ENCODE measurements at places on chromosomes 5 and 9.

- no peak for DNase-seq
Measured at GRCh38 chr9:120408680-120409258, 171.2 kb downstream of the CDK5RAP2 start.

DNA sequence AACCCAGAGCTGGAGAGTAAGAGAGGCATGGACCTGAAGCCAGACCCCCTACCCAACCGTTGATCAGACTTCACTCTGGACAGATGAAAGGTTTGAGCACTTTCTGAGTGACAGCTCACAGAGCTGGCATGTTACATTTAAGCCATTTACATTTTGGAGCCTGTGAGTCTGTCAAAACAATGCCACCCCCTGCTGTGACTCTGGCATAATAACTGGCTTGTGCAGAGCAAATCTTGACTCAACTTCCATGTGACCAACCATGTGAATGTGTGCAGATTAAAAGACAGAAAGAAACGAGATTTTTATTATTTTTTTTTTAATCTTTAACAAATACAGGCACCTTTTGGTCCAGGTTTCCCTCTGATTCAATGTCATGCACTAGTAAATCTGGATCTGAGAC lies 48.5 kb downstream of the MFAP3 start:
- peak; percentile 84 for DNase-seq

GRCh38 chr5:105506692-105507277 lies 1944.2 kb upstream of the NUDT12 start:
- DNase-seq, result peak; percentile 22

DNA sequence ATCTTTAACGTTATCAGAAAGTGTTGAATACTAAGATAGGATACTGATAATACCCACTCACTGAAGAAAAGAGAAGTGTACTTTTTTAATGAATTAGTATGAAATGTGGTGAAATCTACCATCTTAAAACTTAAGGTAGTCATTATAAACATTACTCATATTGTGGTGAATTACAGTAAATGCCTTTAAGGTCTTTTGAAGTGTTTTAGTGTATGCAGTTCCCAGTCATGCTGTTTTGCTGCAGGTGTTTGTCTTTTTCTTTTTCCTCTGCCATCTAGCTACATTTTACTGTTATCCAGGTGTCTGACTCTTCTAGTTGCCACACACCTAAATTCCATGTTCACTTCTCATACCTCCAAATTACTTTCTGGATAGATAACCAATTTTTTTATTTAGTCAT lies 72.6 kb downstream of the ERMP1 start:
- no peak for DNase-seq

GRCh38 chr5:38725371-38725865 lies 120.4 kb upstream of the OSMR start:
- DNase-seq, result no peak

- no peak for DNase-seq
Measured at GRCh38 chr5:584216-584615, 27.9 kb upstream of the CEP72 start.

DNA sequence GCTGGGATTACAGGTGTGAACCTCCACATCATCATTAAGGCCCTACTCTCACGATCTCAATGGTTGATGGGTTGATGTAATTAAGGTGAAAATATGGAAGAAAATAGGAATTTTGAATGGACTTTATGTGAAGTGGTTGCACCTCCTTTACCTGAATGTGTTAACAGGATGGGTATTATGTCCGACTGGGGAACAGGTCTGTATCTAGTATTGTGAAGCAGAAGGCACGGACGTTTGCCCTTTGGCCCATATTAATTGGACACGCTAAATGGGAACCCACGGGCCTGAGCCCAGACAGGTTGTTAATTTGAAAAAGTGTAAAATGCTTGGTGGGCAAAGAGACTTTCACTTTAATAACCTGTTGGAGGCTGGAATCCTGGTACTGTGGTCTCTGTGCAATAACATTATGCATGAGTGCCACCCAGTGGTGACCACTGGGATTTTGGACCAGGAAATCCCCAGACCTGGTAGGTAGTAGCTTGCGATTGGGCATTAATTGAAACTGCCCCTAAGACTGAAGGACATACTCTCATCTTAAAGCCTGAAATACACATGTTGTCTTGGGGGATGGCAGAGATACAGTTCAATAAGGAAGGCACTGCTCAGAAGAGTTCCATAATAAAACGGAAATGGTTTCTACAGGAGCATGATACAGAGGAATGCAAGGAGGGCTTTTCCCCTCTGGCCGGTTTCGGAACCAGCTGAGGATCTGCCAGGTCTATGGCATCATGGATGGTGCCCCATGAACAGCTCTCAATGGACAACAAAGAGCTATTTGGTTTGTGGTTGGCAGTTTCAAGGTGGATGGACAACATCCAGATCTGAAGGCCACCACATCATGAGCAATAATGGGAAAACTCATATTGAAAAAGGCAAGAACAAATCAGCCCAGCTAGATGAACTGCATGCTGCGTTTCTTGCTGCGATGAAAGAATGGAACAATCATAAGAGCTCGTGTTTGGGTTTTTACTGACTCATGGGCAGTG lies 26.2 kb upstream of the BICD2 start:
- DNase-seq, result peak; percentile 70

DNA sequence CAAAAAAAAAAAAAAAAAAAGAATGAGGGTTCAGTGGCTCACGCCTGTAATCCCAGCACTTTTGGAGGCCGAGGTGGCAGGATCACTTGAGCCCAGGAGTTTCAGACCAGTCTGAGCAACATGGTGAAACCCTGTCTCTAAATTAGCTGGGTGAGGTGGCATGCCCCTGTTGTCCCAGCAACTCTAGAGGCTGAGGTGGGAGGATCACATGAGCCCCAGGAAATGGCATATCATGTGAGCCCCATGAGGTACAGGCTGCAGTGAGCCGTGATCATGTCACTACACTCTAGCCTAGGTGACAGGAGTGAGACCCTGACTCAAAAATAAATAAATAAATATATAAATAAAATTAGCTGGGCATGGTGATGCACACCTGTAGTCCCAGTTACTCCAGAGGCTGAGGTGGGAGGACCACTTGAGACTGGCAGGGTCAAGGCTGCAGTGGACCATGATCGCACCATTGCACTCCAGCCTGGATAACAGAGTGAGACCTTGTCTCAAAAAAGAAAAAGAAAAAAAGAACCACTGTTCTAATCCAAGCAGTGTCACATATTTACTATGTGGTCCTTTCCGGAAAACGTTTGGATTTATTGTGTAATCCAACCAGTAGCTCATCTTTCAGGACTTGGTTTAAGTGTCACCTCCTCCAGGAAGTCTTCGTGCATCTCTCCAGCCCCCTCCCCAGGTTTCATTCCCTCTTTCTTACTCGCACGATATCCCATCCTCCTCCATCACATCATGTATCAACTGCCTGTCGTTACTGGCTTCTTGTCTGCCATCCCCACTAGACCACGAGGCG lies 12.3 kb upstream of the SPOUT1 start:
- no peak for DNase-seq

- no peak for DNase-seq
Measured at GRCh38 chr5:56328753-56329560, 95.8 kb upstream of the ANKRD55 start.

- no peak for DNase-seq
Measured at GRCh38 chr5:127684726-127685467, 18.3 kb upstream of the CCDC192 start.

DNA sequence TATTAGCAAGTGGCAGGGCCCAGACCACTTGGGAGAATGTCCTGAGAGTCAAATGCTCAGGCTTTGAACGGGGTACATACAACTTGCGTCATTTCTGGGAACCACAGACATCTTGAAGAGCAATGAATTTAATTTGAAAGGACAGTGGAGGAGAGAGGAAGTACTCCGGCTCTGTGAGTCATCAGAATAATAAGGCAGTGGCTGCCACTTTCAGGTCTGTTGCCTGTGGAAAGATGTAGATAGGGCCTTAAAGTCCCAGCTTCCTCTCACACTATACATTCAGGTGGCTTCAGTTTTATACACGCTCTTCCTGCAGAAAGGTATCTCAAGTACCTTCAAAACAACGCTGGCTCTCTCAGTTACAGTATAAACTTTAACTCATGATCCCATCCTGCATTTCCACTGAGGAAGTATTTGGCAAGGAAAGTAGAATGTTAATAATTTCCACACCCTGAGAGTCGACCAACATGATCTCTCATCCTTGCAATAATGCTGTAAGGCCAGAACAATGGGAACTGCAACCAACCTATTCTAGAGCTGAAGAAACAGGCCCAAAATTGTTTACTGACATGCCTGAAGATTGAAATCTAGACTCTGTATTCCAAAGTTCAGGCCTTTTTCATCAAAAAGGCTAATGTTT lies 6.8 kb upstream of the PRUNE2 start:
- peak; percentile 72 for DNase-seq

DNA sequence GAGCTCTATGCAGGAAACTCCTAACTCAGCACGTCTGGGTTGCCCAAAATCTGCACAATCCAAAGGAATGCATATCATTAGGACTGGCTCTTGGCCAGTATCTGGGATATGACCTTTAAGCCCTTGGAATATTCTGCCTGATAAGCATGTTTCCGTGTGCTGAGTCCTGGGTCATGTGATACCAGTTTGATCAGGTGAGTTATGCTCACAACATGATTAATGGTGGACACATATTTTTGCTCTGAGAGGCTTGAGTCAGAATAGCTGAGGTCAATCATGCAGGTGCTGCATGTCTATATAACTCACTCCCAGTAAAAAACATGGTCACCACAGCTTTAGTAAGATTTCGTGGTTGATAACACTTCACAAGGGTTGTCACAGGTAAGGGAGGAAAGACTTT lies 408.8 kb downstream of the YTHDC2 start:
- no peak for DNase-seq

- no peak for DNase-seq
Measured at GRCh38 chr9:124074746-124075145, 63.2 kb downstream of the LHX2 start.

GRCh38 chr9:133869674-133870405 lies 122.3 kb downstream of the VAV2 start:
- DNase-seq, result no peak

GRCh38 chr9:89873801-89874200 lies 269.0 kb downstream of the GADD45G start:
- DNase-seq, result no peak

DNA sequence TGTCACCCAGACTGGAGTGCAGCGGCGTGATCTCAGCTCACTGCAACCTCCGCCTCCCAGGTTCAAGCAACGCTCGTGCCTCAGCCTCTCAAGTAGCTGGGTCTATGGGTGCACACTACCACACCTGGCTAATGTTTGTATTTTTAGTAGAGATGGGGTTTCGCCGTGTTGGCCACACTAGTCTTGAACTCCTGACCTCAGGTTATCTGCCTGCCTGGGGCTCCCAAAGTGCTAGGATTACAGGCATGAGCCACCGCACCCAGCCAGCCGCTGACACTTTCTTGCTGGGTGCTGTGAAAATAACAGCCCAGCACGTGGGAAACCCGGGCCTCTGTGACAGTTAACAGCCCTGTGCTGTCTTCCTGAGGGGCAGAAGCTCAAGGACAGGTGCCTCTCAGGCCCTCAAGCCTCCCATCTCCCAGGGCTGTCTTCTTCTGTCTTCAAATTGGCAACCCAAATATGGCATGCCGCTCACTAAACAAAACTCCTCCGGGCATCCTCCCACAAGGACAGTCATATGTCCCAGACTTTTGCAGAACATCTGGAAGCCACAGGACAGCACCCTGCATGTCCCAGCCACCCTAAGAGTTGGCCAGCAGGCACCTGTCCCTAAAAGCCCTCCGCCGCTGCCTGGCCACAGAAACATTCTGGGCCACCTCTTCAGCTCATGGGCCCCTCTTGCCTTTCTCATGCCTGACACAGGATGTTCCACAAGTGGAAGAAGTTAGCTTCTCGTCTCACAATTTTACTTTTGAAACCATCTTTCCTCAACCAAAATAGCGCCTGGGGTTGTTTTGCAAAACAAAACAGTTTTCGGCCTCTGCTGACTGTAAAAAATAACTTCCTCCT lies 233.6 kb downstream of the SYK start:
- DNase-seq, result no peak

DNA sequence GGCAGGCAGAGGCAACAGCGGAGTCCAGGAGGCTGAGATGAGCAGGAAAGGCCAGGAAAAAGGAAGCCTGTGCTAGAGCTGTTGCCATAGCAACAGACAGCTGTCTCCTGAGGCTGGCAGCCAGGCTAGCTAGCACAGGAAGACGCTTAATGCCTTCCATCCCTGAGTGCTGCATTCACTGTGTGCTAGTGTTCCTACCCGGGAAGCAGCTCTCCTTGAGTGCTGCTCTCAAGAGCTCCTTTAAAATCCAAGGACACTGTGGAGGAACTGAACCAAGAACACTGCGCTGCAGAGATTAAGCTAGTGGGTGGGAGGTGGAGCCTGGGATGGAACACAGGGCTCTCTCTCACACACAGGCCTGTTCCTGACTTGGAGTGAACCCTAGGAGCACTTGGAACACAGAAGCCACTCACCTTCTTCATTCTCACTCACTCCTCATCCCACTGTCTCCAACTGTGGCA lies 53.5 kb upstream of the IL7R start:
- peak; percentile 83 for DNase-seq

- DNase-seq, result no peak
Measured at GRCh38 chr9:38060681-38061080, 8.3 kb downstream of the SHB start.

DNA sequence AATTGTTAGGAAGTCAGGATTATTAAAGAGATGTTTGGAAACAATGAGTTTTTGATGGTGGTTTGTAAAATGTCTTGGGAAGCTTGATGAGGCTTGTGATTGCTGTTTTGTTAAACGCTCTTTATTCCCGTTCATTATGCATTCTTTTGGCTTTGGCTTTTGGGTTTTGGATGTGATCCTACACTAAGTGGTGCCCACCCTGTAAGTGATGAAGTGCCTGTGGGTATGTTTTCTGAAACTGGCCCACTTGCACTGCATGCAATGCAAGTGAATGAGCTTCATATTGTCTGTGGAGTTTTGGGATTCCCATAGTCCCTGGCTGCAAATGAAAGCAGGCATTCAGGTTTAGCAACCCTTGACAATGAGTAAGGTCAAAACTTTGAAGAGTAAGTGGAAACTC lies 1035.5 kb upstream of the WWC1 start:
- no peak for DNase-seq

DNA sequence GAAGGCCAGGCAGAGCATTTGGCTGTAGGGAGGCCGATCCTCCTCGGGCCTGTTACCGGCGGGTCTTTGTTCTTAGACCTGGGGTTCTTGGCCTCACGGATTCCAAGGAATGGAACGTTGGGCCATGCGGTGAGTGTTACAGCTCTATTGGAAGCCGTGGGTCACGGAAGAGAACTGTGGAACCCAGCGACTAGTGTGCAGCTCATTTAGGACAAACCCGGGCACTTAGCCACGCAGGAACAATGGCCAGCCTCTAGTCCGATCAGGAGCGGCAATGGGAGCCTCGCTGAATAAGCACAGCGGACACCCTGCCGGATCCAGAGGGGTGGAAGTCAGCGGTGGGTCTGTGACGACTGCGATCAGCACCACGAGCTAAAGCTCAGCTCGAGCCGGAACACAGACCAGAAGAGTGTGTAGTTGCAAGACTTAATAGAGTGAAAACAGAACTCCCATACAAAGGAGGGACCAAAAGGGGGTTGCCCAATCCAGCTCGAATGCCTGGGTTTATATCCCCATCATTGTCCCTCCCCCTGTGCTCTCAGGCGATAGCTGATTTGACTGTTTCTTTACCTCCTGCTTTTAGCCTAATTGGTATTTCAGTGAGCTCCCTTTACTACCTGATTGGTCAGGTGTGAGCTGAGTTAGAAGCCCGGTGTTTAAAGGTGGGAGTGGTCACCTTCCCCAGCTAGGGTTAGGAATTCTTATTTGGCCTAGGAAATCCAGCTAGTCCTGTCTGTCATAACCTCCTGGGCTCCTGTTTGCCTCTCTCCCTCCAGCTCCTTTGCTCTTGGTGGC lies 53.7 kb upstream of the RPL26L1 start:
- no peak for DNase-seq

All from fibroblast of skin of scalp (primary cell).